Stimulated activated CD8-positive, alpha-beta memory T cell treated with anti-CD3 and anti-CD28 coated beads, Interleukin-4, amount 100 ng/mL, for 1 hour (primary cell): ENCODE measurements at places on chromosomes 4 and X.

DNA sequence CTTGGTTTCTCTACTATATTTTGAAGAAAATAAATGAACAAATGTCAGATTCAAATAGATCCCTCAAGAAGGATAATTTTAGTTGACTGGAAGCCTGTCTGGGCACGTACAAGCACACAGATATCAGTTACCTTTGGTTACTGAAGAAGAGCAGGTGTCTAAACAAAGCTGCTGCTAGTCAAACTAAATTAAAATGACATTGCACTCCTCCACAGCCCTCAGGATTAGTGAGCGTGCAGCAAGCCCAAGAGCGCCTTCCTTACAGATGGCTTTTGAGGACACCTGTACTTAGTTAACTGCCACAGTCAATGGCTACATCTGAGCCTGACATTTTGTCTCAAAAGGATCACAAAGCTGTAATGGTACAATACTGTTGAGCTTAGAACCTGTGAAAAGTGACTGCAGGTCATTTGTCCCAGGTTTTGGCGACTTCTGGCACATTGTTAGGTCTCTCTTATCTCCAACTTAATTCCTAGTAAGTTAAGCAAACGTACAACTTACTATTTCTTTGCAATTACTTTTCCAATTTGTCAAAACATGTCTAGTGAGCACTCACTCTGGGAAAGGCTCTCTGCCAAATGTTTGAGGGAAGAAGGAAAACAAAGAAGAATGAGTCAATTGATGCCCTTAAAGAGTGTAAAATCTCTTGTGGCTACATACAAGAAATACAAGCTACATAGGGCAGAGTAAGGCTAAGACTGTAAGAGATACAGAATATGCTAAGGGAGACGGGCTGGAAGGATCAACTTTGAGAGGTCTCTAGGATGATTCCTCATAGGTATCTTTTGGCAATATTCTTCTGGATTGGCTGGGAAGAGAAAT lies 25.6 kb upstream of the DAPP1 start:
- DNase-seq = no peak

GRCh38 chrX:150643271-150643670 lies 49.9 kb upstream of the MTMR1 start:
- no peak for DNase-seq

- no peak for DNase-seq
These were observed 3.5 kb downstream of the GPR34 start for GRCh38 chrX:41692162-41692749.

GRCh38 chr4:84733343-84734033 lies 150.6 kb downstream of the CDS1 start:
- no peak for DNase-seq

DNA sequence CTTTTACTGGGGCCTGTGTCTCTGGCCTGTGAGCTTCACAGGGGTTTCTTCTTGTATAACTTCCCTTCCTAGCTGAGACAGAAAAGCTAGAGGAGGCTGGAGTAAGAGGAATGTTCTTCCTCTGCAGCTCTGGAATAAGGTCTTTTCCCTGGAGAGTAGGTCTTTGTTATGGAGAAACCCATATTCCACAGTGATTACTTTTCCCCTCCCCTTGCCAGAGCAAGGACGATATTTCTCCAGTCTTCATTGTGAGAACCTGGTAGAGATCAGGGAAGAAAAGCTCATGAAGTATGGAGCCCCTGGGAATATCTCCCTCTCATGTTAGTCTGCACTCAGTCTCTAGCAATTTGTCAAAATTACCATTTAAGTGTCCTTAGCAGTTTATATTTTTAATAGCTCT lies 18.7 kb upstream of the GLRB start:
- no peak for DNase-seq
